ENCODE measurements at places on chromosomes 2 and 18.

DNA sequence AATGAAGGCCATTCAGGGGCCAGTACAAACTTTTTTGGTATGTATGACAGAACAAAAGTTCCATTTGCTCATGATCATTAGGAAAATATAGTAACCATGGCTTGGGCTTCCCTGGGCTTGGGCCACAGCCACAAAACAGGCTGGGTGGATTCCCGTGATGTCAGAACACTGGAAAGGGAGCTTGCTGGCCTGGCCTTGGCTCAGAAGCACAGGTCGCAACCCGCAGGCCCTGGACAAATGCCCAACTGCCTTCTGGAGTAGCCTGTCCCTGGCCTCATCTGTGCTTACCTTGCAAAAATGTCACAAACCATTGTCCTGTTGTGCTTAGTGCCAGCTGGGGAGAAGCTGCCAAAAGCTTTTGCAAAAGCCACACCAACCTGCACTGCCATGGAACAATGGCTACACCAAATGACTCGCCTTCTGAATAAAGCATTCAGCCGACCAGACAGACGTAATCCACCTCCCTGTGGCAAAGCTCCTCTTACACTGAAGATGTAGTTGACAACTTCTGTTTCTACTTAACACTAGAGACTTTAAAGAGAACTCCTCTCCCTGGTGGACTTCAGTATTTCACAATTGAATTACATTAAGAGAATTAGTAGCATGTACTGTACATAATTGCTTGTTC lies 125.5 kb downstream of the ANKRD44 start:
- no peak for DNase-seq

GRCh38 chr18:46939337-46939963 lies 22.0 kb downstream of the KATNAL2 start:
- no peak for DNase-seq

DNA sequence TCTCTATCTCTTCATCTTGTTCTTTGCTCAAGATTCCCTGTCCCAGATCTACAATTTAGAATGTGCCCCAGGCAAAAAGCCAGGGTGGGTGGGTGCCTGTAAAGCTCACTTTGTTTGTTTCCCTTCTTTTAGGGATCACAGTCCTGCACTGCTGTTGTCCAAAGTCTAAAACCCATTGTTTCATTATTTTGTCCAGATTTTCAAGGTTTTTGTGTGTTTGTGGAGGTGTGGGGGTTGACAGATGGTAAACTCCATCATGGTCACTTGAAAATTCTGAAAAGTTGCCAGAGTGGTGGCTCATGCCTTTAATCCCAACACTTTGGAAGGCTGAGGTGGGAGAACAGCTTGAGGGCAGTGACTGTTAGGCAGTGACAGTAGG lies 41.5 kb downstream of the YES1 start:
- DNase-seq = no peak

- no peak for DNase-seq
These were observed 245.1 kb downstream of the NEDD4L start for GRCh38 chr18:58288921-58289797.

DNA sequence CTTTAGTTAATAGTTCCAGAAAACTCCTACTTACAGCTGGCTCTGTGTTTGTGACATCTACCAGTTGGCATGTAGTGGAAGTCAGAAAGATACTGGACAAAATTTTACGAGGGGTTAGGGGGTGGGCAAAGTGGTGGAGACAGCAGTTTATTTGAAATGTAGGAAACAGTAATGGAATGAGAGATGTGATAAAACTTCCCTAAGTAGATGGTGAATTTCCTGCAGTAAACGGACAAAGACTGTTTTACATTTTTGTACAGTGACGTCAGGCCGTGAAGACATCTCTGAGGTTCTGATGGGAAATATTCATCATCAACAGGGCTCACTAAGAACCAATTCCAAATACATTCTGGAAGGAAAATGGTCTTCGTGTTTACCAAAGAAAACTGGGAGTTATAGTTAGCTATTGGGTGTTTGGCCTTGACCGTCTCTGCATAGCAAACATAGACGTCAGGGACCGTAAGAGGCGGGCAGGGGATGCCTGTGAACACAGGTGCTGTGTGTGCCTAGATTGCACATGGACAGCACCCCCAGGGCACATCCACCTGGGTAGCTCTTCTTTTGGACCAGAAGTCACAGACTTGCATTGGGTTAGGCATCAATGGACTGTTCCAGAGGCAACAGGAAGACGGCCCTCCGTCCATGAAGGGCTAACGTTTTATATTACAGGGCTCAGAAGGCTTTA lies 131.5 kb downstream of the ZNF516 start:
- no peak for DNase-seq

DNA sequence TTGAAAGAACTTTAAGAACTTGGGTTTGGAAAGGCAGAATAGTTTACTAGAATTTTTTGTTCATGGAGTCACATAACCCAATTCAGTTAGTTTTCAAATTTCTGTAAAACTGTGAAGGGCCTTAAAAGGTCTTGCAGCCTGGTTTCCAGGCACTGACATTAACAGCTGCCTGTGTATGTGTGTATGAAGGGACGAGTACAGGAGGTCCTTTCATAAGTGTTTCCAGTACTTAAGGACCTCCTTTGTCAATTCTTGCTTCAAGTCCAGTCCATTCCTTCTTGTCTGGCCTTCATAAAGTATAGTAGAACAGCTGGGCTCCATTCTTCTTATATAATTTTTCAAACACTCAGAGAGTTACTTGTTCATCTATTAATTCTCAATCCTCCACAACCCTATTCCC lies 136.5 kb downstream of the NR4A2 start:
- DNase-seq = no peak

DNA sequence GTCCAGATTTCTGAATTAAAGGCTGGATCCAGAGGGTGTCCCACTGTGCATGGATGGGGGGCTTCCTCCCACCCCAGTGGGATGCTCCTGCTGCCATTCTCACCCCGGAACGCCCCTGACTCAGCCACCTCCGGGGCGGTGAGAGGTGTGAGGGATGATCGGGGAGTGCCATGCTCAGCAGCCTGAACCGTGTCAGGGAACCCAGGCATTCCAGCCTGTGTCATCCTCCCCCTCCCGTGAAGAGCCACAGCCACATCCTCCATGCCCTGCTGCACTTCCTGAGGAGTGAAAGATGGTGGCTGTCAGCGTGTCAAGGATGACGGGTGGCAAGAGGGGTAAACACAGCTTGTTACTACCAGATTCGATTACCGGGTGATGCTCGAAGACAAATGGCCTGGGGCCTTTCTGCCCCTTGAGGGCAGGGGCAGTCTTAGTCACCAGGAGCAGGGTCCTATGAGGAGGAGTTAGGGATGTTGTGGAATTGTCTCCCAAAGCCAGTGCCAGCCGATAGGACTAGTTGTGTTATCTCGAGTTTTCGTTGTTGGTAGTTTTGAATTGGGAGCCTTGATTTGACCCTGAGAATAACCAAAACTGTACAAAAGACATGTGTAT lies 80.8 kb downstream of the TCF7L1 start:
- no peak for DNase-seq

GRCh38 chr2:200603972-200604371 lies 18.2 kb downstream of the AOX1 start:
- DNase-seq = no peak

GRCh38 chr2:28231110-28231631 lies 161.5 kb upstream of the FOSL2 start:
- no peak for DNase-seq

- no peak for DNase-seq
These were observed 144.0 kb downstream of the TNS1 start for GRCh38 chr2:217858519-217859491.

Measured in stimulated activated CD4-positive, alpha-beta T cell treated with anti-CD3 and anti-CD28 coated beads, Interleukin-2, amount 100 ng/mL, for 24 hours (primary cell).